ENCODE measurements at places on chromosomes 4 and X. TPM values are rescaled to one million over a fixed set of nuclear protein-coding genes. Genes with fewer than 3 reads are reported as not detected.
A peak's percentile ranks its signal among the peaks of the same experiment; 100 is the strongest.

GRCh38 chr4:172109466-172109865, 296.3 kb downstream of the GALNTL6 start:
- DNase-seq: no peak

GRCh38 chr4:185665655-185666054, 130.3 kb upstream of the PDLIM3 start:
- no peak for DNase-seq

- DNase-seq: no peak
These were observed 548.9 kb downstream of the PPP4R3C start for GRCh38 chrX:26914232-26914631.

DNA sequence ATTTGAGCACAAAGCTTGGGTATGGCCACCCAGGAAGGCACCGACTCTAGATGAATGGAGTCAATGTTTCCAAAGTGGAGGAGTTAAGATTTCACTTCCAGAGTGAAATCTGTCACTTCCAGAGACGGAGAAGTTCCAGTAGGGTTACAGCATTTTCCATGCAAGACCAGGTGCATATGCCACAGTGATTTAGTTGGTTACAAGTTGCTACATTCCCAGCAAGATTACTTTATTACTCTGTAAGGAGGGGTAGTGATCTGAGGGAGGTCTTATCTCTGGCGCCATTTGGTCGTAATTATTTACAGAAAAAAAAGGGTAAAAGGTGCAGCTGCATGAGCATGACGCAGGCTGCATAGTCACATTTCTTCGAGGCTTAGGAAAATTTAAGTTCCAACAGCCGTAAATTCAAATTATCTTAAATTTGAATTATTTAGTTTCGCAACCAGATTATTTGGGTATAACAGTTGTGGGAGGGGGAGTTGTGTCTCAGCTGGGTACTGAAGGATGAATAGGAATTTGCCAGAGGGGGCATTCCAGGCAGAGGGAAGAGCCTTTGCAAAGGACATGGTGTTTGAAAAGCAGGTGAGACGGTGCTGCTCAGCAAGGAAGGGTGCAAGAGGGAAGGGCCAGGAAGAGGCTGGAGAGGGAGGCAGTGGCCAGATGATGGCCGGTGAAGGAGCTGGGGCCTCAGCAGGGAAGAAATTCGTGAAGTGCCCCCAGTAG, 17.4 kb upstream of the AFAP1 start:
- DNase-seq: no peak

DNA sequence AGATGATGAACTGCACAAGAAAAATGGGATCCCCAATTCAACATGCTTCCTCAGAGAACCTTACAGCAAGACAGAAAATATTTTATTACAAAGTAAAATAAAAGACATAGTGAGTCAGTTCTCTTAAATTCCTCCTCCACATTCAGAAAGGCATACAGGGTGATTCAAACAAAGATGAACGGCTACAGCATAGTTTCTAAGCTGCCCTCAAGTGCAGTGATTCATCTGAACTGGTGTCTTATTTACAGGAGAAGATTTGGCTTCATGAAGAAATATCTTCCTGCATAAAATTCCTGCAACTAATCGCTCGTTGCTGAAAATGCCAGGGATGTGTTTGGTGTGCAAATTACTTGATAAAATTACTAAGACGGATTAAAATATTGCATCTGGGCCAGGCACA, 103.6 kb downstream of the PRKX start:
- DNase-seq: peak; percentile 88

Gene PDS5A
- total RNA-seq: 49.5 TPM

Gene CPZ
- total RNA-seq: 6.3 TPM

Gene MAGEA2
- 6.1 TPM for total RNA-seq

Gene FHDC1
- 1.7 TPM for total RNA-seq

Gene SMIM20
- total RNA-seq: 19.4 TPM

Gene SPCS3
- total RNA-seq: 207 TPM

Gene NALF2
- total RNA-seq: 2.0 TPM

Gene TCP11X2
- total RNA-seq: not detected

Gene LRPAP1
- 191 TPM for total RNA-seq

Gene FAM133A
- 0.18 TPM for total RNA-seq
